H9 (cell line): ENCODE measurements at places on chromosomes 1 and 21.

- no peaks in the 10 kb centered on the region; the same call in none of the 2 replicates for H3K27me3 ChIP-seq
- H3K27ac ChIP-seq, result no peak overlapping the region
- peaks cover 2% of the 10 kb centered on the region; the same call in 2 of the 3 replicates for H3K36me3 ChIP-seq
- peaks cover 3% of the 10 kb centered on the region; the same call in 1 of the 2 replicates for H3K4me1 ChIP-seq
- no peak overlapping the region for H3K4me3 ChIP-seq
Measured at GRCh38 chr1:110216844-110217444, 6.8 kb downstream of the KCNC4 start.

DNA sequence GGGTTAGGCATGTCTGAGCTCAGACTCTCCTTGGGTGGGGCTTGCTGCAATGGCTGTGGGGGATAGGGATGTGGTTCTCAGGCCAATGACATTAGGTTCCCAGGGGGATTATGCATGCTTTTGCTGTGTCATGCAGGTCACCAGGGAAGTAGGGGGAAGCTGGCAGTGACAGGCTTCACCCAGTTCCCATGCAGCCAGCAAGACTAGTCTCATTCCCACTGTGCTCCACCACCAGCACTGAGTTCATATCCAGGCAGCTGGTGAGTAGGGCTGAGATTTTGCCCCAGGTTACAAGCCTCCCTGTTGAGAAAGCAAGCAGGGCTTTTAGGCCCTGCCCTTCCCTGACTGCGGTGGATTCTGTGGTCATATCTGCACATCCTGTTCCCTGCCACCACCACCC is 32.1 kb upstream of the PLA2G5 start:
- peak; percentile 44 for DNase-seq
- no peak overlapping the region for H3K27ac ChIP-seq
- no peak overlapping the region for H3K4me3 ChIP-seq
- peaks cover 9% of the 10 kb centered on the region for H3K36me3 ChIP-seq
- H3K4me1 ChIP-seq, result no peaks in the 10 kb centered on the region; the same call in 1 of the 2 replicates

- no peaks in the 10 kb centered on the region for H3K27me3 ChIP-seq
- H3K27ac ChIP-seq, result no peak overlapping the region
- H3K36me3 ChIP-seq, result peaks cover 14% of the 10 kb centered on the region; the same call in 2 of the 3 replicates
- 0 out of 2 replicates have a peak, but pooled peaks cover 2% of the 10 kb centered on the region for H3K4me1 ChIP-seq
- H3K4me3 ChIP-seq, result peak overlapping the region; percentile 54
Measured at GRCh38 chr21:44846485-44847260, 26.8 kb downstream of the PTTG1IP start.

- no peaks in the 10 kb centered on the region for H3K4me1 ChIP-seq
- no peaks in the 10 kb centered on the region for H3K27me3 ChIP-seq
- no peak for DNase-seq
- H3K36me3 ChIP-seq, result peaks cover 15% of the 10 kb centered on the region
- no peak overlapping the region for H3K27ac ChIP-seq
Measured at GRCh38 chr1:96820107-96820506, 98.5 kb downstream of the PTBP2 start.

DNA sequence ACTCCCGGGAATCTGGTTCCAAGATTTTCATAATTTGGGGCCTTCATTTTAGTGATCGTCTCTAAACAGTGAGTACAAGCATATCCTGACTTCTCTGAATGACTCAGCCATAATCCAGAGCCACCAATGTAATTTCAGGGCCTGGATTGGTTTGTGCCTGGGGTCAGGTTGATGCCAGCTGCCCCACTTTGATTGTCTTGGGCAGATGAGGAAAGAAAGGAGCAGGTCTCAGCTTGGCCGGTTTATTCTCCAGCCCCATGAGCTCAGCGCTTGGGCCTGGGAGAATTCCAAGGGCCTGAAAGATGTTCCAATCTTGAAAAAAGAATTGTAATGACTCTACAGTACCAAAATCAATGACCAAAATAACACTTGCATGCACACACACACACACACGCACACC is 71.2 kb upstream of the ECE1 start:
- no peaks in the 10 kb centered on the region for H3K27me3 ChIP-seq
- no peaks in the 10 kb centered on the region for H3K4me1 ChIP-seq
- no peaks in the 10 kb centered on the region for H3K36me3 ChIP-seq
- DNase-seq, result no peak
- H3K4me3 ChIP-seq, result no peak overlapping the region
- no peak overlapping the region for H3K27ac ChIP-seq

- no peak for DNase-seq
- no peak overlapping the region for H3K27ac ChIP-seq
- no peaks in the 10 kb centered on the region; the same call in 1 of the 2 replicates for H3K4me1 ChIP-seq
- no peaks in the 10 kb centered on the region for H3K27me3 ChIP-seq
- H3K4me3 ChIP-seq, result no peak overlapping the region
Measured at GRCh38 chr1:210739627-210740026, 394.3 kb downstream of the KCNH1 start.

DNA sequence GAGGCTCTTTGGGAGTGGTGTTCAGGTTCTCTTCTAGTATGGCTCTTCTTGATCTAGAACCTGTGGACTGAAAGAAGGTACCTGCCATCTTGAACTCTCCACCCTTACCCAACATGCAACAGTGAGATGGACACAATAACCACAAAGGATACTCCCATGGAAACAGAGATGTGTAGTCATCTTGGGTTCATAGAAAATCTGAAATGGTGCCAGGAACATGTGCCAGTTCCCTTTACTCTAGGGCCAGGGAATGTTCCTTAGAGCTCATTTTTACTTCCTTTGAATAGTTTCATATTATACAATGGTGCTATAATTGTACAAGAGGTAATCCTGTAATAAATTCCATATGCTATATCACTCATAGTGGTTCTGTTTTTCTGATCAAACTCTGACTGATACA is 13.2 kb upstream of the SCYL3 start:
- DNase-seq, result no peak
- no peak overlapping the region for H3K4me3 ChIP-seq
- no peaks in the 10 kb centered on the region for H3K36me3 ChIP-seq
- no peaks in the 10 kb centered on the region for H3K4me1 ChIP-seq

- H3K27me3 ChIP-seq, result no peaks in the 10 kb centered on the region
- H3K27ac ChIP-seq, result no peak overlapping the region
- no peak for DNase-seq
- H3K36me3 ChIP-seq, result no peaks in the 10 kb centered on the region
- H3K4me3 ChIP-seq, result no peak overlapping the region
Measured at GRCh38 chr1:214587165-214587564, 15.8 kb upstream of the CENPF start.

DNA sequence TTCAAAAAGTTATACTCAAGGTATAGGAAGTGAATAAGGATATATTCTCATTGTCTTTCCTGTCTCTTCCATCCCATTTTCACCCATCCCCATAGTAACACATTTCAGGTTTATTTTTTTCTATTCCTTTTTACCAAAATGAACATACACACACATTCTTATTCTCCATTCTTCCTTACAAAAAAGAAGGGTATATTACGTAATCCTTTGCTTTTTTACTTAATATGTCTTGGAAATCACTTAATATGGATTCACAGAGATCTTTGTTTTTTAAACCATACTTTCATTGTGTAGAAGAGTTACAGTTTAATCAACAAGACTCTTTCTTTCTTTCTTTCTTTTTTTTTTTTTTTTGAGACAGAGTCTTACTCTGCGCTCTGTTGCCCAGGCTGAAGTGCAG is 128.2 kb upstream of the BMP8A start:
- H3K27me3 ChIP-seq, result no peaks in the 10 kb centered on the region
- H3K4me1 ChIP-seq, result no peaks in the 10 kb centered on the region
- H3K36me3 ChIP-seq, result peaks cover 55% of the 10 kb centered on the region
- H3K27ac ChIP-seq, result no peak overlapping the region

- no peak for DNase-seq
- no peak overlapping the region for H3K27ac ChIP-seq
- no peak overlapping the region for H3K4me3 ChIP-seq
- H3K27me3 ChIP-seq, result no peaks in the 10 kb centered on the region
- peaks cover 3% of the 10 kb centered on the region for H3K36me3 ChIP-seq
- H3K4me1 ChIP-seq, result peaks cover 11% of the 10 kb centered on the region; the same call in 1 of the 2 replicates
Measured at GRCh38 chr21:15441992-15442391, 287.8 kb upstream of the USP25 start.

- no peaks in the 10 kb centered on the region for H3K4me1 ChIP-seq
- no peak for DNase-seq
- H3K4me3 ChIP-seq, result no peak overlapping the region
- H3K27ac ChIP-seq, result no peak overlapping the region
- peaks cover 38% of the 10 kb centered on the region for H3K36me3 ChIP-seq
- H3K27me3 ChIP-seq, result no peaks in the 10 kb centered on the region
Measured at GRCh38 chr1:86739648-86740509, 35.5 kb downstream of the SH3GLB1 start.

DNA sequence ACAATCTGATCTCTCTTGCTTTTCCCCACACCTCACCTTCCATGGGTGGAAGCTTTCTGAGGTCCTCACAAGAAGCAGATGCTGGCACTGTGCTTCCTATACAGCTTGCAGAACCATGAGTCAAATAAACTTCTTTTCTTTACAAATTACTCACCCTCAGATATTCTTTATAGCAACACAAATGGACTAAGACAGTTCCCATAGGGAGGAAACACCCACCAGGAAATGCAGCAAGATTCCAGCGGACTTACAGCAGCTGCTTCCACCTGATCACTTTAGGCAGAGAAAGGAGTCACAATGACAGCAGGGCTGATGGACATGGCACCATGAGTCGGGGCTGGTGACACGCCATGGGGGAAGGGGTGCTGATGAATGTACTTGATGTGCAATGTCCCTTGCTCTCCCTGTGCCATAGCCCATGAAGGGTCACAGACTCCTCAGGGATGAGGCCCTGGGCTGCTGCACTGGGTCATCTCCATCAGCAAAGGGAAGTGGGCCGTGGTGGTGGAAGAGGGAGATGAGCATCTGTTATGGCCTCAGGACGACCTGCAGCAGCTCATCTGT is 53.9 kb downstream of the PRSS38 start:
- H3K27ac ChIP-seq, result no peak overlapping the region
- no peaks in the 10 kb centered on the region for H3K27me3 ChIP-seq
- no peak overlapping the region for H3K4me3 ChIP-seq
- no peaks in the 10 kb centered on the region for H3K4me1 ChIP-seq
- peaks cover 4% of the 10 kb centered on the region; the same call in 1 of the 2 replicates for H3K36me3 ChIP-seq
